SK-N-DZ (cell line): ENCODE measurements at places on chromosomes 12 and 14.
A peak's percentile ranks its signal among the peaks of the same experiment; 100 is the strongest.

GRCh38 chr14:56170028-56170427 is 51.8 kb downstream of the PELI2 start:
- DNase-seq: no peak

GRCh38 chr12:66663611-66664010 is 15.3 kb downstream of the GRIP1 start:
- DNase-seq: no peak

- no peak for DNase-seq
Measured at GRCh38 chr12:19954163-19954562, 414.2 kb upstream of the PDE3A start.

- no peak for DNase-seq
Measured at GRCh38 chr12:53325511-53326061, 4.2 kb upstream of the AAAS start.

- no peak for DNase-seq
Measured at GRCh38 chr12:30764251-30764650, 9.5 kb upstream of the CAPRIN2 start.

DNA sequence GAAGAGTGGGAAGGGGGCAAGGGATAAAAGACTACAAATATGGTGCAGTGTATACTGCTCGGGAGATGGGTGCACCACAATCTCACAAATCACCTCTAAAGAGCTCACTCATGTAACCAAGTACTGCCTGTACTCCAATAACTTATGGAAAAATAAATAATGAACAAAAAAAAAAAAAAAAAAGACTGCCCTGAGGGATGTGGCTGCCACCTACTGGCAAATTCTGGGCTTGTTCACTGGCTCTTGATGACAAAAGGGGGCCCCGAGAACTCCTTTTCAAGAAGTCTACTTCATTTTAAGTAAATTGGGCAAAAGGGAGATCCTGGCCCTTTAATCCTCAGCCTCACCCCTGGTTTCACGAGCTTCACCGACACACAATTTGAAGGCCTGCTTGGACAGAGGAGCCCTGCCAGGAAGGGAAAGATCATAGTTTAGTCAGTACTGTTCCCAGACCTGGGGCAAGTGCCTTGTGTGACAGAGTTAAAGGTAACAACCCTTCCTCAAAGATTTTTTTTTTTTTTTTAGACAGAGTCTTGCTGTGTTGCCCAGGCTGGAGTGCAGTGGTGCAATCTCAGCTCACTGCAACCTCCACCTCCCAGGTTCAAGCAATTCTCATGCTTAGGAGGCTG is 26.1 kb upstream of the STAC3 start:
- no peak for DNase-seq

DNA sequence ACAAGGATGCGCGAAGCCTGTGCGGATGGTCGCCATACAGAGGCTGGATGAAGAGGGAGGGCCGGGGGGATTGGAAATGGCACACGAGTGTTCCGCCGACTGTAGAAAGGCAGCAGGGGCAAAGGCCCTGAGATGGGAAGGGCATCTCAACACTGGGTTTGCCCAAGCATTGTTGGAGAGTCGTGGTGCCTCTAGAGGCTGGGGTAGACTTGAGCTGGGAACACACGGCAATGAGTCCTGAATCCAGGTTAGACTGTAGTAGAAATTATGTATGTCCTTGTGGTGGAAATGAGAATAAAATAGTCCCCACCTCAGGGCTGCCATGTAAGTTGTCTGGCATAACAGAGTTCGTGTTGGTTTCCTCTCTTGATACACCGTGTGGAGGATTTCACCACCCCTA is 83.8 kb upstream of the CCND2 start:
- DNase-seq: no peak

DNA sequence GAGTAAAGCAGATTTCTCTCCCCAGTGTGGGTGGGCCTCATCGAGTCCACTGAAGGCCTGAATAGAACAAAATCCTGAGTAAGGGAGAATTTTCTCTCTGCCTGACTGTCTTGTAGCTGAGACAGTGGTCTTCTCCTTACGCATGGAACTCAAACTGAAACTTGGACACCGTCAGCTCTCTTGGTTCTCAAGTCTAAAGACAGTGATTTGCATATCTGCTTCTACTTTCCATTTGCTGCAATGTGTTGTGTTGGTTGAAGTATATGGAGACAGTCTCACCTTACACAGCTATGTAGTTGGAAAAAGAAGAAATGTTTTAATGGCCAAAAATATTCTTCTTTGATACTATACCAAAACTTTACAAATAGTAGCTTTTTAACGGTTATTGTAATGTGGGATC is 160.2 kb upstream of the LMNTD1 start:
- no peak for DNase-seq

- peak; percentile 66 for DNase-seq
Measured at GRCh38 chr12:81627336-81628189, 131.6 kb downstream of the PPFIA2 start.

DNA sequence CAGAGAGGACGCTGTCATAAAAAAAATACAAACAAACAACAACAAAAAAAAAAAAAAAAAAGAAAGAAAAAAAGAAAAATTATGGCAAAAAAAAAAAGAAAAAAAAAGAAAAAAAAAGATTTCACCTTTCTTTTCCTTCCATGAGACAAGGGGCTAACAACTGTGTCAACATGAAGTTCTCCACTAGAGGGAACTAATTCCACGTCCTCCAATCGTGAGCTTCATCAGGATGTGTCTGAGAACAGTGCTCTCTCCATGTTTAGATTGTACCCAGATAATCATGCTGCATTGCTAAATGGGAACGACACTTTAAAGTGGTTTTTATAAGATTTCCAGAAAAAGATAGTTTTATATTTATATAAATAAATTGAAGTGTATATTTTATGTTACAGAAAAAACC is 96.2 kb upstream of the PTPRB start:
- peak; percentile 80 for DNase-seq
